ENCODE measurements at places on chromosomes 2 and 18.

DNA sequence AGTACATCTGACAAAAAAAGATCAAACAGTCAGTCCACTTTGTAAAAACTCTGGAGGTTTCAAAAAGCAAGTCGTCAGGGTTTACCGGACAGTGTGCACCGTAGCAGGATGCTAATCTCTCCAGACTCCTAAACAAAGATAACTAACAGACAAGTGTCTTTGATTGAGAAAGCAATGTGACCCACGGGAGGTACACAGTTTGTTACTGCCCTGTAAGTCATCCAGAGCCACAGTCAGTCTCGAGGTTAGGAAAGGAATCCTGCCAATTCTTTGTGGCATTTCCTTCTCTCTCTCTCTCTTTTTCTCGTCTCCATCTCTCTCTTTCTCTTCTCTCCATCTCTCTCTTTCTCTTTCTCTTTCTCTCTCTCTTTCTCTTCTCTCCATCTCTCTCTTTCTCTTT, 42.8 kb downstream of the LRRTM4 start:
- no peak for DNase-seq

DNA sequence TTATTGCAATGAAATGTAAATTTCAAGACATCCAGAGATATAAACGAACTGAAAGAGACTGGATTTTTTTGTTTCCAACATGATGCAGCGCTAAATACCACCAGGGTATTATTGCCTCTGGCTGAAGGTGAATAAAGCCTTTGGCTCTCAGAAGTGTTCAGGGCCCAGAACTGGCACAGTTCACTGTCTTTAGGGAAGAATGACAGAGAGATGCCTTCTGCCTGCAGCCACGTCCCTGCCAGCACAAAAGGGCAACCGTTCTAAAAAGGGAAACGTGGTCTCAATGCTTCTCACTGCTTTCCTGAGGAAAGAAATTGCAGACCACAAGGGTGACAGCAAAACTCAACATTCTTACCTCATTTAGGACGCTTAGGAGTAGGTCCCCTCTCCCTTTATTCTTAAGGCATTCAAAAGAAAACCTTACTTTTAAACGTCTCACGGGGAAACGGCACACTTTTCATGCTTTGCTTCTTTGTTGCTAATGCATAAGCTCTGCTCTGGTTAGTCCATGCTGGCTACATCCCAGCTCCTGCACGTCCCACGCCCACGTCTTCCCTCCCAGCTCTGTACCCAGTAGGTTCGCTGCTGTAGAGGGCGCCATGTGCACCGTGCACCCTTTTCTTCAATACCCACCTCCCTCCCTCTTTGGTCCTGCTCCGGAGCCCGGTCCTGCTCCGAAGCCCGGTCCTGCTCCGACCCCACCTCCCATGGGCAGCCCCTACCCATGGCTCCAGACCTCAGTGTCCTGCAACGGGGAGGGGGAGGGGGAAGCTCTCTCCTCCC, 171.0 kb downstream of the HRH4 start:
- no peak for DNase-seq

GRCh38 chr2:9236045-9236344, 29.4 kb downstream of the ASAP2 start:
- no peak for DNase-seq

DNA sequence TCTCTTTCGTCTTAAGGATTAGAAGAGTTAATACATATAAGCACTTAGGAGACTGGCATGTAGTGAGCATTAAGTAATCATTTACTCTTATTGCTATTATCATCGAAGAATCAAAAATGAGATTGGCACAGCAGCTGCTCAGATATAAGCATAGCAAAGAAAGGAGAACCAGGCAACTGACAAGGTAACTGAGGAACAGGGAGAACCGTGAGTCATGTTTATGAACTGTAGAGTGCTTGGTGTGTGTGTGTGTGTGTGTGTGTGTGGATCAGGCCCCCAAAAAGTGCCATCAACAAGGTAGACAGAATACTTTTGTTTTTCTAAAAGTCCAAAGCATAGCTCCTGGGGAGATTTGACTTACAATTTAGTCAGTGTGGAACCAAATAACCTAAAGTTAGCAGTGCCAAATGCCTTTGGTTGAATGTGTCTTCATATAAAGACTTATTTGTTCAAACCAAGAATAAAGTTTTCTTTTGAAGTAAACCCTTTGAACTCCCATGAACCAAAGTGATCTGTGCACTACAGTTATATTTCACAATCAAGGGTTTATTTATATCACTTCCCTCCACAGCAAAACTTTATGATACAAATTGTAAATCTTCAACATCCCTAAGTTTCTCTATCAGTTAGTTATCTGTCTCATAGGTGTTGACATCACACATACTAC, 660.6 kb downstream of the NYAP2 start:
- DNase-seq = no peak

- no peak for DNase-seq
Measured at GRCh38 chr2:152466041-152466440, 131.1 kb downstream of the FMNL2 start.

DNA sequence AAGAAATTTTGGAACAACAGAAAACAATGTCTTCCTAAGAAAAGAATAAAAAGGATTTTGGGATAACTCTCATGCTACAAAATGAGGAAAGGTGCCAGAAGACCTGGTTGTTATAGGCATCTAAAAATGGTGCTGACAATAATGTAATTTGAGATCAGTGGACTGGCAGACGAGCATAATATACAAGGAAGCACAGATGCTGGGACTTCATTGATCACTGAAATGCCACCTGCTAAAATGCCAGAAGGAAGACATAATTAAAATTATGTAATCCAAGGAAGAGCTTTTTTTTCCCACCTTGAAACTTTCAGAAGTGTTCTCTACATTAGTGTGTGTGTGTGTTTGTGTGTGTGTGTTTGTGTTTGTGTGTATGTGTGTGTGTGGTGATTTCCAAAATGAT, 535.9 kb downstream of the XIRP2 start:
- no peak for DNase-seq

Measured in HS-27A (cell line).